ENCODE measurements at places on chromosomes 5 and 9.

DNA sequence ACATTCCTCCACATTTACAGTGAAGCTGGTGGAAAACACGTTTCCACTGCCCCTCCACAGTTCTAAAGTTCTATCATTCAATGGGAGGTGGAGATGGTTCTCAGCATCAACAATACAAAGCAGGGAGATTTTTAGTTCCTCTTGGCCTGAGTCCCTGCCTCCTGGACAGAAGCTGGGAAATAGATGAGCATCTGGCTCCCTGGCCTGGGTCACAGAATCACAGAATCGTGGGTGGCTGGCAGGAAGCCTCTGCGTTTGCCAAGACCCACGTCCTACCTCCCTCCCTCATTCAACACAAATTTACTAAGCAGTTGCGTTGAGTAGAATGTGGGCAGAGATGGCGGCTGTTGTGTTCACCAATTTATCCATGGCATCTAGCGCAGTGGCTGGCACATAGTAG is 5.2 kb upstream of the PPARGC1B start:
- no peak for DNase-seq

GRCh38 chr5:145902421-145902820 is 29.6 kb upstream of the GRXCR2 start:
- no peak for DNase-seq

- DNase-seq: no peak
Observed at GRCh38 chr9:137975936-137976565, 98.5 kb downstream of the CACNA1B start.

DNA sequence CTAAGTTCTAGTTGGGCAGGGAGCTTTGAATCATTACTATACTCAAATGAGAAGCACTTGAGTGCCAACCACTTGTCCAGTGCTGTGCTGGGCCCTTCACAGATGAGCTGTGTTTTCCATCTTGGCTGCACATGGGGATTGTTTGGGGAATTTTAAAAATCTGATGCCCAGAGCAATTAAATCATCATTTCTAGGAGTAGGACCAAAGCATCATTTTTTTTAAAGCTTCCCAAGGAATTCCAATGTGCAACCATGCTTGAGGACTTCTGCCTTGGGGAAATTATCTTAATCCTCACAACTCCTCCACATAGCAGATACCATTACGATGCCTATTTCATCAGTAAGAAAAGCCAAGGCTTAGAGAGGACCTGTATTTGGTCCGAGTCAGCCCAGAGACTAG is 131.4 kb downstream of the TMEM174 start:
- DNase-seq: no peak

DNA sequence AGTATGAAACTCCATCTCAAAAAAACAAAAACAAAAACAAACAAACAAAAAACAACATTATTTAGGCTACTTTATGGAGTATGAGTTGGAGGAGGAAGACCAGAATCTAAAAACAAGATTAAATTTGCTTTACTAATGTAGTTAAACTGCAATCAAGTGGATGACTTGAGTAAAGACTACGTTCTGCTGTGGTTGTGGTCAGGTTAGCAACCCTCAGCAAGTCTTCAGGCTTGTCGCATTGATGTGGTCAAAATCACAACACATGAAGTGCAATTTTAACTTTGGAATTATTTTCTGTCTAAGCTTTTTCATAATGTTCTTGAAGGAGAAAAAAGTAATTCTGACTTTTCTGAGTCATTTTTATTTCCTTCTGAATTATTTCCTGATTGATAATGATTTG is 43.1 kb downstream of the PDE6A start:
- no peak for DNase-seq

GRCh38 chr5:119067450-119067849 is 3.4 kb upstream of the DMXL1 start:
- DNase-seq: no peak

DNA sequence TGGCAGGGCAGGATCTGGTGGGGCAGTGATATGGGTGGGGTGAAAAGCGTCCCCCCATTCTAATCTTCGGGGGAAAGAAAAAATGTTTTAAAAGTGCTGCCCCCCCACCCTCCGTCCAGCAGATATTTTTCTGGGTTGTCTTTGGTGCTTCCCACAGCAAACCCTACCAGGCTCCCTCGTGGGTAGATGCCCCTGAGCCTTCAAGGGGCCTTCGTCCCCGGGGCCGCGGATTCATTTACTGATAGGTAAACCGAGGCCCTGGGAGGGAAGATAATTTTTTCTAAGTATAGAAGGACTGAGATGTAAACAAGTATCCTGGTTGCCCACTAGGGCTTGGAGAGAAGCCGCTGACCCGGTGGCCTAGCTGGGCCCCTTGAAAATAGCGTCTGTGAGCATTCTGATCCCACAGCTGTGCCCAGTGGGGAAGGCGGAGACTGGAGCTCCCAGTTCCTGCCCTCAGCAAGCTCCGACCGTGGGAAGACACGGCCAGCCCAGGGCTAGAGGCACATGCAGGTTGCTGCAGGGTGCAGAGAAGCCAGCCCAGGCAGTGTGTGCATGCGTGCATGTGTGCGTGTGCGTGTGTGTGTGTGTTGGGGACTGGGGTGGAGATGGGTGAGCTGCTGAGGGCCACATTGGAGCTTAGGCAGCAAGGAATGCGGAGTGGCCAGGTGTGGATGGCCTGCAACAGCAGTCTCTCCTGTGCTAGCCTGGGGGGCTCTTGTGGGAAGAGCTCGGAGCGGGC is 6.0 kb upstream of the RXRA start:
- no peak for DNase-seq

DNA sequence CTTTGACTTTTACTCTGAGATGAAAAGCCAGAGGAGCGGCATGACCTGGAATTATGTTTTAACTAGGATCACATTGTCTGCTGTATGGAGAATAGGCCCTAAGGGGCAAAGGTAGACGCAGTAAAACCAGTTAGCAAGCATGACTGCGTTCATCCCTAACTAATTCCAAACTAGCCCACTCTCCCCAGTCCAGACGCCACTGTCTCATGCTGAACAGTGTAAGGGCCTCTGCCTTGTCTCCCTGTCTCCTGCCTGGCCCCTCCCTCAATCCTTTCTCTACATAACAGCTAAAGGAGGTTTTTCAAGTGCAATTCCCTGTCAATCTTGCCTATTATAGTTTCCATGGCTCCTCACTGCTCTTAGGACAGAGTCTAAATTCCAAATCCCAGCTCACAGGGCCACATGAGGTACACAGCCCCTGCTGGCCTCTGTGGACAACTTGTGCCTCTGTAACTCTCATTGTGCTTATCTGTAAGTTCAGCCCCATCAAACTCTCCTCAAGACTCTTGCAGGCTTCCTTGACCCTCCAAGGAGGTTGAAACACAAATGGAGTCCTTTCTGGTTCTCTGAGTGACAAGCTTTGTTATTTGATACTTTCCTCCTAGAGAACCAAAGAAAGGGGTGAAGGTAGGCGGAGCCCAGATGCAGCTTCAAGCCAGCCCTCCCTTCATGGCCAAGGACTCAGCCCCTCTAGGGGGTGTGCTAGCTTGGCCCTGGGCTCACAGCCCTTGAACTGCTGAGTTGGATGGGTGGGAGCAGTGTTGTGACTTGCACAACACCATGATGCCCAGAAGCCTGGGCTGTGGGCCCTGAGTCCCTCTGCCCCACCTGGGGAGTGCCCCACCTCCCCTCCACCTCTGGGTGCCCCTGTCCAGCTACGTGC is 16.0 kb upstream of the SLC22A4 start:
- no peak for DNase-seq

DNA sequence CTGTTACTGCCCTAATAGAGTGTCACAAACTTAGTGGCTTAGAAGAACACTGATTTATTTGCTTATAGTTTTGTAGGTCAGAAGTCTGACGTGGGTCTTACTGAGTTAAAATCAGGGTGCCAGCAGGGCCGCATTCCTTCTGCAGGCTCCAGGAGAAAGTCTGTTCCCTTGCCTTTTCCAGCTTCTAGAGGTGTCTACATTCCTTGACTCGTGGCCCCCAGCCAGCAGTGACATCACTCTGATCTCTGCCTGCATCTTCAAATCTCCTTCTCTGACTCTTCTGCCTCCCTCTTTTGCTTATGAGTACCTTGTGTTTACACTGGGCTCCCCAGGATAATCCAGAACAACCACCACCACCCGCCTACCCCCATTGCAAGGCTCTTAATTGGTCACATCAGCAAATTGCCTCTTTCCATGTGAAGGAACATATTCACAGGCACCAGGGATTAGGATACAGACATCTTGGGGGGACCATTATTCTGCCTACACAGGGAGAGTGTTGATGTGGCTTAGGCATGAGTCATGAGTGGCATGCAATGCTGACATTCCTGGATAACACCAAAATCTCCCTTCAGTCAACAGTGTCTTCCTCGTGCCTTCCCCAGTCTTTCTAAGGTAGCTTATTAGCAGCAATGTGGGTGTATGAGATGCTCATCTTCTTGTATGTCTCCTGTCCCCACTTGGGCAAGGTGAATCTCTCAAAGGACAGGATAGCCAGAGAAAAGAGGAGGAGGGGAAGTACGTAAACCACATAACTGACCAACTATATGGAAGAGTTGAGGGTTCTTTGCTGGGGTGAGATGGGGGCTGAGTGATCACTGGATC is 24.4 kb downstream of the CYFIP2 start:
- DNase-seq: no peak

DNA sequence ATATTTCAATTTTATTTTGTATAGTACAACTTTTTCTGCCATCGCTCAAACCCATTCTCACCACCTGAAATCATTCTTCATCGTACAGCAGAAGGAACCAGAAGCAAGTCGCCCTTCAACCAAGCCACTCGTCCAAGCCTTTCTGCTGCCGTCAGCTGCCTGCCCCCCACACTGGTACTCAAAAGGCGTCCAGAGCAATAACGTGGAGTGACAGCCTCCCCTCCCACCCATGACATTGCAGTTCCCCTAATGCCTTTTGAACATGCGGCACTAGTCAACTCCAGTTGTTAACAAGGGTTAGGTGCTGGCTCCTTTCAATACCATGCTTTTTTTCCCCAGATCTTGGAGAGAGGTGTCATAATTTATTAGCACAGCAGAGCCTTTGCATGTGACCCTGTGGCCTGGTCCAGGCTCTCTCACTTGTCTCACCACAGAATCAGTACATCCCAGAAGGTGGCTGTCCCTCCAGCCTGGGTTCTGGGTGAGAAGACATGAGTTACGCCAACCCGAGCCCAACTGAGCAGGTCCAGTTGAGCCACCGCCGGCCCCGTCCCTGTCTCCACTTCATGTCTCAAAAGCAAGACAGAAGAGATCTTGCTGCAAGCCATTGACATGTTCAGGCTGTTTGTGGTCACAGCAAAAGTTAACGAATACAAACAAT is 20.4 kb upstream of the MED10 start:
- no peak for DNase-seq

GRCh38 chr9:22229069-22229468 is 217.6 kb upstream of the DMRTA1 start:
- no peak for DNase-seq

- DNase-seq: no peak
Observed at GRCh38 chr5:169763376-169764017, 126.4 kb downstream of the DOCK2 start.

- DNase-seq: no peak
Observed at GRCh38 chr5:30764704-30765103, 428.8 kb upstream of the CDH6 start.

Measured in CD4-positive, alpha-beta T cell treated with Interleukin-1 beta for 1 hour (primary cell).